ENCODE measurements at places on chromosomes 4 and X.

GRCh38 chrX:148885203-148885602, 384.8 kb downstream of the AFF2 start:
- DNase-seq = no peak

DNA sequence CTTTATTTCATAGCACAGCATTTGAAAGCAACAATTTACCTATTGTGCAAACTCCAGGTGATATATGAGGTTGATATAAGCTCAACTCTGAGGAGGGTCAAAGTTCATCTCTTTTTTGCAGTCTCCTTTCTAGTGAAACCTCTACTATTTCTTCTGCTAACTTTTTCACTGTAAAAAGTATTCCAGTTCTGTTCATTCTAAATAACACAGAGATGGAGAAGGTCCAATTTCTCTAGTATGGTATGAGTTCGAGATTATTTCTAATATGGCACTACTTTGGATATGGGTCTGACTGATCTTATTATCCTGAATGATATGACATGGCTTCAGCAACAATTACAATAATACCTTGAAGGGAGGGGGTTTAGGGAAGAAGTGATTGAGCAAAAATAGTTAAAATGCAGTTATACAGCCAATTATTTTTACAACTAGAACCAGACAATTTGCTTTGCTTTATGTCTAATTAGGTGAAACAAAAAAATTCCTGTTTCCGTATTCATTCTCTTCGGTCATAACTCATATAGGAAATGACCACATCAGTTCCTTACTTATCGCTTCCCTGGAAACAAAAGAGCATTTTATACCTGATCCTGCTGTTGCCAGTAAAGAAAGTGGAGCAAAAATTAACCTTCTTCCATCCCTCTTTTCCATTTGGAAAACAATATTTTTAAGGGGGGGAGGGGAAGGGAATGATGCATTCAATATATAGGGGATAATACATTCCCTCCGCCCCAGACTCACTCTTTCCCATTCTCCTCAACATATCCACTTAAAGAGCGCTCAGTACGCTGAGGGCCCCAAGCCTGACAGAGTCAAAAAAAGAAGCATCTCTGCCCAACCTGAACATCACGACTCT, 1.0 kb downstream of the TBC1D9 start:
- DNase-seq = no peak

- DNase-seq = no peak
Observed at GRCh38 chrX:72080800-72081199, 50.9 kb downstream of the RTL5 start.

- peak; percentile 49 for DNase-seq
Observed at GRCh38 chr4:4388836-4389575, 2.1 kb downstream of the NSG1 start.

DNA sequence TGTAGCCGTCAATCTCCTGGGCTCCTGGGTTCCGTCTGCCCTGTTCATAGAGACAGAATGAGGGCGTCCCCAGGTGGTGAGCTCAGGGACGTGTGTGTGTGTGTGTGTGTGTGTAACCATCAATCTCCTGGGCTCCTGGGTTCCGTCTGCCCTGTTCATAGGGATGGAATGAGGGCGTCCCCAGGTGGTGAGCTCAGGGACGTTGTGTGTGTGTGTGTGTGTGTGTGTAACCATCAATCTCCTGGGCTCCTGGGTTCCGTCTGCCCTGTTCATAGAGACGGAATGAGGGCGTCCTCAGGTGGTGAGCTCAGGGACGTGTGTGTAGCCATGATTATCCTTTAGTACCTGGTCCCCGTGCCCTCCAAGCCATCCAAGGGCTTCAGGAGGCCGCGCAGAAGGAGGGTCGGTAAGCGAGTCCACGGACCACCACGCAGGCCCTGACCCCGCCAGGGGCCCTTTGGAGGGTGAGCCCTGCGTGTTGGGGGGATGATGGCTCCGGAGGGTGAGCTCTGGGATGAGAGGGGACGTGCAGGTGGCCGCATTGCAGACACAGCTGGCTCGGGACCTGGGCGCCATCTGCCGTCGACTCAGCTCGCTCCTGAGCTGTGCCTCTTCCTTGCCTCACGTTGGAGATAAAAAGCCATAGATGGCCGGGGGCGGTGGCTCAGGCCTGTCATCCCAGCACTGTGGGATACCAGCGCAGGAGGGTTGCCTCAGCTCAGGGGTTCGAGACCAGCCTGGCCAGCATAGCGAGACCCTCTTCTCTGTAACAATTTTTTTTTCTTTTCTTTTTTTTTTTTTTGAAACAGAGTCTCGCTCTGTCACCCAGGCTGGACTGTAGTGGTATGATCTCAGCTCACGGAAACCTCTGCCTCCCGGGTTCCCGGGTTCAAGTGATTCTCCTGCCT, 5.4 kb upstream of the GTPBP6 start:
- DNase-seq = peak; percentile 44

DNA sequence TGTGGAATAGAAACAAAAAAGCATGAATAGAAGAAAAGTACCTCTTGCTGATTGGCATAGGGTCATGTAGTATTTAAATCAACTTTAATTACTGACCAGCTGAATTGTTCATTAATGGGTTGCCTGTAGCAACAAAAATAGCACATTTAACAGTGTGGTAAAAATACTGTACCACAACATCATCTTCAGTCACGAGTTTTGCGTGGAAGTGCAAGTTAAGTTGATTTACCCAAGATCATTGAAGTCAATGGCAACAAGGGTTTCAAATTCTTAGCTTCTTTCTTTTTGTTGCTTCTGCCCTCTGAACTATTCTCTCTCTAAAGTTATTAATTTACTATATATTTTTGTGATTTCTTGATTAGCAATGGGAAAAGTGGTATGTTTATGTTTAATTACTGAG, 526.6 kb downstream of the C4orf33 start:
- DNase-seq = no peak

- DNase-seq = no peak
Observed at GRCh38 chr4:185956544-185956940, 112.4 kb upstream of the TLR3 start.

DNA sequence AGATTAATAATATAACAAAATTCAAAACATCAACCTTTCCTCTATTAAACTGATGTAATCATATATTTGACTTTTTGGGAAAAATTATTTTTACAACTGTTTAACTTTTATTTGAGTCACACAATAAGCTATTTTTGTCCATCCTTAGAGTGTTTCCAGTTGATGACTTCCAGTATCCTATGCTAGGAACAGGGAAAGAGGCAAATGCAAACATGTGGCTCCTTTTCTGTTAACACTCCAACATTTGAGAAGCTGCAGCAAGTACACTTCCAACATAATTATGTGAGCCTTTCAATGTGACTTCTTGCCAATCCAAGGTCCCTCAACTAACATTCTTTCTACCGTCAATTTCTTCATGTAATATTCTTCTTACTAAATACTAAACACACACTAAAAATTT, 117.7 kb downstream of the PPA2 start:
- DNase-seq = no peak

- no peak for DNase-seq
Observed at GRCh38 chrX:133364196-133364595, 51.1 kb downstream of the GPC4 start.

DNA sequence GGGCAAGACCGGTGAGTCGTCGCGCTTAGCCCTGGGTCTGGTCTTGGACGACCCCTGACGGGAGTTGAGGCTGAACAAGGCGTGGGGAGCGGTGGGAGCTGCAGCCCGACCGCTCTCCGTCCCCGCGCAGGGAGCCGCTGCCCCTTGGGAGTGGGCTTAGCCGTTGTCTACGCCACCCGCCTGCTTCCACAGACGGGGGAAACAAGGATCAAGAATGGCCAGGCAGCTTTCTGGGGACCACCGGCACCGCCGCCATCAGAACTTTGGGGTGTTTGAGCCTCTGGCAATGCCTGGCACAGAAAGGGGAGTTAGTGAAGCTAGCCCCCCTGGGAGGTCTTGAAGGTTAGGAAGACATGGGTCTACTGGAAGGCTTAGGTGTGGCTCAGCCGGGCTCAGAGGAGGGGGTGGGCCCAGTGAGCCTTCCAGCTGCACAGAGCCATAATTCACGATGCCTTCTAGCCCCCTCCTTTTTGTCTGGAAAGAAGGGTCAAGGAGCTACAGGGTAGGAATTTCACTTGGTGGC, 583 bp downstream of the RASL11B start:
- DNase-seq = no peak

DNA sequence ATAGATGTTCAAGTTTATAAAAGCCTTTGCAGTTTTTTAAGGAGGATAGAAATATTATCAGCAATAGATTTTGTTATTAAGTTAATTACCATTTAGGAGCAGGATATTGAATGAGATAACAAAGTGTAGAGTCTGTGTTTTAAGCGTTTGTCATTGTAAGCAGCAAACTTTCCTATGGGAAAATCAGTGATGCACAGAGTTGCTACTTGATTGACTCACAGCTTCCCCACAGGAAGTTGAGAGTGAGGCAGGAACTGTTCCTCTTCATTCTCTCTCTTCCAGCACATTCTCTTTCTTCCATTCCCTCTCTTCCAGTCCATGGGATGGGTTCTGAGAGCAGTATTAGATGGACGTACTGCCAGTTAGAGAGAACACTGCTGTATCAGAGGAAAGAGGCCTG, 867.7 kb upstream of the AGA start:
- no peak for DNase-seq

- DNase-seq = no peak
Observed at GRCh38 chr4:103915224-103915869, 195.6 kb upstream of the TACR3 start.

DNA sequence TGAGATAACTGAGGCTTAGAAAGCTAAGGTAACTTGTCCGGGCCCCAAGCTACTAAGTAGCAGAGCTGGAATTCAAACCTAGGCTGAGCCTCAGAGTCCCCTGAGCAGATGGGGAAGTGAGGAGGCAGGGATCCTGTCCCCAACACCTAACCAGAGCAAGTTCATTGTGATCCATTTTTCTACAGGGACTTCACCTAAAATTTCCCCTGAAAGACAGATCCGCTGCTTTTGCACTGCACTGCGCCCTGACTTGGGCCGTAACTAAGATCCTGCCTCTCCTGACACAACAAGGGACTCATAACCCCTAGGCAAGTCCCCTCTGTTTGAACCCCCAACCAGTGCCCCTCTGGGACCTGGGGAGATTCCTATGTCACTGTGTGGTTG, 25.6 kb upstream of the MTM1 start:
- DNase-seq = no peak

GRCh38 chr4:85603437-85604336, 128.7 kb downstream of the ARHGAP24 start:
- no peak for DNase-seq

- DNase-seq = no peak
Observed at GRCh38 chrX:105375816-105376215, 155.3 kb upstream of the TEX13A start.

DNA sequence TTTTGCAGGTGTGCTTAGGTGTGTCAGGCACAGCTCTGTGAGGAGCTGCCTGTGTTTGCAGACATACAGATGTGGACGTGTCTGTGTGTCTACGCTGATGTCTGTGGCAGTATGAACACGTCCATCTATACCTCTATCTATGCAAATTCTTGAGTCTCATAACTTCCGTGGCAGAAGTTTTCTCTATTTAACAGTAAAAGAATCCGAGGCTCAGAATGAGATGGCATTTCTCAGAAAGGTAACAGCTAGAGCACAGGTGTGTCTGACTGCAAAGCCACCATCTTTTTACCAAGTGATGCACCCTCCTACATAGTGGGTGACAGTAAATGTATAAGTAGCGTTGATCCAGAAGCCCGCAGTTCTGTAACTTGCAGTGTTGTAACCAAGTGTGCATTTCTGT, 39.9 kb upstream of the CYP4V2 start:
- DNase-seq = no peak

- DNase-seq = no peak
Observed at GRCh38 chr4:150867148-150867547, 147.9 kb downstream of the LRBA start.

DNA sequence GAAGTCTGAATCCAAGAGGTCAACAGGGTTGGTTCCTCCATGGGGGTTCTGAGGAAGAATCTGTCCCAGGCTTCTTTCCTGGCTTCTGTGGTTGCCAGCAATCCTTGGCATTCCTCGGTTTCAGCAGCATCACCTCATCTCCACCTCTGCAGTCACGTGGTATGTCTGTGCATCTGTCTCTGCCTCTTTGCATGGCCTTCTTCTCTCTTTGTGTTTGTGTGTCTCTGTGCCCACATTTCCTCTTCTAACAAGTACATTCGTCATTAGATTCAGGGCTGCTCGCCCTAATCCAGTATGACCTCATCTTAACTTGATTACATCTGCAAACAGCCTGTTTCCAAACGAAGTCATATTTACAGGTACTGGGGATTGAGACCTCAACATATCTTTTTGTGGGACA, 114.0 kb downstream of the BCOR start:
- DNase-seq = no peak

GRCh38 chr4:8867624-8868320, 3.9 kb downstream of the HMX1 start:
- DNase-seq = no peak

GRCh38 chrX:79365591-79365990, 1.5 kb downstream of the ITM2A start:
- no peak for DNase-seq
